Activated T-helper 1 cell treated with anti-CD3 and anti-CD28 coated beads, Interleukin-2, amount 50 U/mL, for 16 hours (primary cell): ENCODE measurements at places on chromosomes 5 and 9.

GRCh38 chr9:133845440-133845839, 107.3 kb upstream of the SARDH start:
- no peak for DNase-seq

DNA sequence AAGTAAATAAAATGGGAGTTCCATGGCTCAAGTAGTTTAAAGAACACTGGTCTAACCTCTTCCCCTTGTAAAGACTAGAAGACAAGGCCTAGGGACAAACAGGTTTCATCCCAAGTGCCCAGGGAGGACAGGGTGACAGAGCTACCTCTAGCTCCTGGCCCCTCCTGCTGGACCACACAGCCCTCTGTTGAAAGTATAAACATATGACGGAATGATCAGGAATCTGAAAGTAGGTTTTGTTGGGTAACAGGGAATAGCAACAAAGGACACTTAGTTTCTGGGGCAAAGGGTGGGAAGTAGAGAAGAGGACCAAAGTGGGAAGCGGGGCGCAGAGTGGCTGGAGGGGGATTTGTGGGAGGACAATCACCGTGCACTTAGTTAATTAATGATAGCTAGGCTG, 67.0 kb upstream of the DAB2IP start:
- DNase-seq: no peak

GRCh38 chr9:17488662-17489061, 90.2 kb upstream of the SH3GL2 start:
- DNase-seq: no peak

DNA sequence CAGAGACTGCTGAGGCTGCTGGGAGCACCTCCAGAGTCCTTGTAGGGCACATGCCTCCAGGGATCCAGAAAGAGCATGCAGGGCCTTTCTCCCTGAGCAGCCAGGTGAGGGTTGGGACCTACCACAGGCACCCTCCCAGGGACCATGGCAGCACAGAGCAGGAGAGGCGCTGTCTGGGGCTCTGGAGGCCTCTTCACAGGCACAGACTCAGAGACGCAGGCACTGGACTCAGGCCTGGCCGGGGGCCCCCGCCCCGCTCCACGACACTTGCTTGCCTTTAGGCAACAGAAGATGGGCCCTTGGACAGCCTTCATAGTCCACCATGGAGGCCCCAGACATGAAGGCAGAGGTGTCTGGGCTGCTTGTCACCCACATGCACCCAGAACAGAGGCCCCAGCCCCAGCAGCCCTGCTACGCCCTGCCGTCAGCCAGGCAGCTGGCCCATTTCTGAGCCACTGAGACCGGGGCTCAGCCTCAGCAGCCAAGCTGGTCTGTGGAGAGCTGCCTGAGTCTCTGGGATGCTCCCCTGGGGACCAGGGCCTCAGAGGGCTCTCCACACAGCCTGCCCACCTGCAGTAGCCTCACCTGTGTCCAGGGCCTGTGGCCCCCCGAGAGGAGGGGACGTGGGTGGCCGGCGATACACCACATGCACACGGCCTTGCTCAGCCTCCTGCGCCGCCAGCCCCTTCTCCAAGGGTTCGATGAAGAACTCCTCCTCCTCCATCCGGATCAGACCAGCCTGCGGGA, 72.8 kb downstream of the ADAMTS2 start:
- DNase-seq: no peak

DNA sequence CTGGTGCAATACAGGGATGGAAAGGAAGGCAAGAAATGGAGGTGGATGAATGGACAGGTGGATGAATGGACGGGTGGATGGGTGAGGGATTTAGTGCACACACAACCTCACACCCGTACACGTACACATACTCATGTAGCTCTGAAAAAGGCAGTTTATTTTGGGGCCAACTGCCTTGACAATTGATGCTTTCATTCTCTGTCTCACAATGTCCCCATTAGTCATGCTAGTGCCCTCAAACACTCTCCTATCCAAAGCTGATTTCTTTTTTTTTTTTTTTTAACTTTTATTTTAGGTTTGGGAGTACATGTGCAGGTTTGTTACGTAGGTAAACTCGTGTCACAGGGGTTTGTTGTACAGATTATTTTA, 495.0 kb downstream of the DMAC1 start:
- no peak for DNase-seq

DNA sequence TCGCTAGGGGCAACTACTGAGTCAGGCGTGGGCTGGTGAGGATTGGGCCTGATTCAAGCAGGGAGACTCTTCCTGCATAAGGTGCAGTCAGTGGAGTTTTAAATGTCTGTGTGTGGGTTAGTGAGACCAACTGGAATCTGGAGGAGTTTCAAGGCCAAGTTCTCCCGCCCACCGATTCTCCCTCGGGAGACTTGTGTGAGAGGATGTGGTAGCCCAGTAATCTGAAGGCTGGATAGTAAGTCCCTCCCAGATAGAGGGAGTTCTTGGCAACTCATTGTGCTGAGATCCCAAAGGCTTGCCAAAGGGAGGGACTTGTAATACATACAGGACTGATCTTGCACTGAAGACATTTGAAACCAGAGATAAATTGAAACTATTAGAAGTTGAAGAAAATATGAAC, 51.8 kb downstream of the WDR36 start:
- DNase-seq: no peak

DNA sequence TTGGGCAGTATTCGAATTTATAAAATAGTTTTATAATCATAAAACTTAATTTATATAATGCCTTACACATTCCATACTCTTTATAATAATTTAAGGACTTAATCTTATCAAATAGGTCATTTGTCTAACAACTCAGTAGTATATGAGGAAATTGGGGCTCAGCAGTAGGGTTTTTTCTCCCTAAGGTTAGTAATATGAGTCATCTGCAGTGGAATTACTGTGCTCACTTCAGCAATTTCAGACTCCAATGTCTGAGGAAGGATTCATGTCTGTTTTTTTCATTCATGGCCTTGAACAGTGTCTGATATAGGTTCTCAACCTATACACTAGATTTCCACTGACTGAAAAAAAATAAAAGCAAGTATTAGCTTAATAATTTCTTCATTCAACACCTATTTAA, 7.4 kb downstream of the DMRTA1 start:
- no peak for DNase-seq

DNA sequence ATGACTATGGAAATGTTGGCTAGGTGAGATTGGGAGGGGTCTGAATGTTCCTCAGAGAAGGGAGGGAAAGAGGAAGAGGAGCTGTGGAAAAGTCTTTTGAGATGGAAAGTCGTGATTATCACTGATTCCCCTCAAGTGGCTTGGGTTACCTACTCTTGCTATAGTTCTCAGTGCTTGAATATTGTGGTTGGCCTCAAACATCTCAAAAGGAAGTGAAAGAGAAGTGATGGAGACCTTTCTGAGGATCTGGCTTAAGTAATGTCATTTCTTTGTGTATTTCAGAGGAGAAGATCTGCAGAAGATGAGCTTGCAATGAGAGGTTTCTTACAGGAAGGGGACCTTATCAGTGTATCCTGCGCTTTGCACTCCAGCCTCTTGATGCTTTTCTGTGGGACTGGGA, 5.5 kb downstream of the EXOSC2 start:
- no peak for DNase-seq

DNA sequence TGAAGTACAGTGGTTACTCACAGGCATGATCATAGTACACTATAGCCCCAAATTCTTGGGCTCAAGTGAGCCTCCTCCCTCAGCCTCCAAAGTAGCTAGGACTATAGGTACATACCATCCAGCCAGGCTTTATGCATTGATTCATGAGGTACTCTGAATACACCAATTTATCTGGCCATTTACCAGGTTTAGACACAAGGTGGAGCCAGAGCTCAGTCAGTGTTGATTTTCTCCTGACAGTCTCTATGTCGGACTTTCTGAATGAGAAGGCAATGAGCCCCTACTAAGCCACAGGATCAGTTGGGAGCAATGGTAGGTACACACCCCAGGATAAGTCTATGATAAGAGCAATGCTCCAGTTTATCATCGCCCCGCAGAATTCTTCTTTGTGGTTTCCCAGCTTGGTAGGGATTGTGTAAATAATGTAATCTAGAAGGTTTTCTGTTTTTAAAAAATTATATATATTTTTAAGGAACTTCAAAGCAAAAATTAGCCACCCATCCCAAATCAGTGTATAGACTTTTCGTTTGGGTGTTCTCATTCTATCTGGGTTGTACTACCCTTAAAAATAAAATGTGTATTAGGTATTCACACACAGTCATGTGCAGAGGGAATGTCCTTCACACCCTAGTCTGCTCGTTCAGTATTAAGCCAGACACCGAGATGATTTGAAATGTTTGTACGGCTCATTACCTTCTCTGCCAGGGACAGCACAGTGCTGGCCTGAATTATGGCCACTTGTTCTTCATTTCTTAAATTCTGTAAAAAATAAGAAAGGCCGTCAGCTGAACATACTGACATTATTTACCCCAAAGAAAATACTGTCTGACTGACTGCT, 118.4 kb upstream of the DPYSL3 start:
- no peak for DNase-seq

GRCh38 chr5:81852291-81853029, 101.6 kb upstream of the SSBP2 start:
- no peak for DNase-seq

- no peak for DNase-seq
These were observed 22.1 kb upstream of the TMEM174 start for GRCh38 chr5:73150876-73151275.

DNA sequence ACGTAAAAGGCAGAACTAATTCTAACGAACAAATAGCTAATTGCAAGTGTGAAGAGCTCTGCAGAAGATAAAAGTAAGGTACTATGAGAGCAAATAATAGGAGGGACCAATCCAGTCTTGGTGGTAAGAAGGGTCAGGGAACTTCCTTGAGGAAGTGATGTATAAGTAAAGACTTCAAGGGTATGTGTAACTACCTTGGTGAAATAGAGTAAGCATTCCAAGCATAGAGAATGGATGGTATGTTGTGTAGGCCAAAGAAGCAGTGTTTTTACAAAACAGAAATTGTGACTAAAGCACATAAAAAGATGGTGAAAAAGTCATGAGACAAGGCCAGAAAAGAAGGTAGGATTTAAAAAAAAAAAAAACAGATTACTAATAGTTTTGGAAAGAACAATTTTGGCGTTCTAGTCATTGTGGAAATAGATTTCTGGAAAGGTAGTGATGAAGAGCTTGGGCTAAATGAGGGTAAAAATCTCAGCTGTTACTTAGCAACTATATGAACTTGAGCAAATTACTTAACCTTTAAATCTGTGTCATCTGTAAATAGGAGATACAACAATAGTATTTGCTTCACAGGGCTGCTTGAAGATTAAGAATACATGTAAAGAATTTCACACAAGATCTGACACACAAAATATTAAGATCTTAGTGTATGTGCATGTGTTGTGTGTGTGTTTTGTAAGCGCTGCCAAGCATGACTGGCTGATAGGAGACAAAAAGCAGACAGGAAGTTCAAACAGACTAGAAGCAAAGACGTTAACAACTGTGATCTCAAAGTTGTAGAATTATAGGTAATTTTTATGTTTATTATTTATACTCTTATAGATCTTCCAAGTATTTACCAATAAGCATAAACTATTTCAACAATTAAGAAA, 73.5 kb downstream of the NR6A1 start:
- DNase-seq: no peak

DNA sequence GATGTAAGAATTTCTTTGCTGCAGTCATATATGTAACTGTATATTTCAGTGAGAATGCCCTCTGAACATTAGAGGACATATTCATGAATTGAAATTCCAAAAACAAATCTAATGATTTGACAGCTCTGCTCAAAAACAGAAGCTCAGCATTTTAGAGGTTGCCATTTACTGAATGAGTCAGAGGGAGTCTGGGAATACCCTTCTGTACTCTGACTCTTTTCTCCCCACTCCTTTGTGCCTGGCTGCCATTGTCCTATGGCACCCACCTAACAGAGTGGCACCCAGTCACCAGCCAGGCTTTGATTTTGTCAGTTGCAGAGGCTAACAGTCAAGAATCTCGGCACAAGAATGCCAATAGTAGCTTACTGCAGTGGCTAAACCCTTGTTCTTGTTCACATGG, 133.6 kb downstream of the ATG10 start:
- DNase-seq: no peak

GRCh38 chr9:130487500-130487899, 42.7 kb downstream of the ASS1 start:
- no peak for DNase-seq

DNA sequence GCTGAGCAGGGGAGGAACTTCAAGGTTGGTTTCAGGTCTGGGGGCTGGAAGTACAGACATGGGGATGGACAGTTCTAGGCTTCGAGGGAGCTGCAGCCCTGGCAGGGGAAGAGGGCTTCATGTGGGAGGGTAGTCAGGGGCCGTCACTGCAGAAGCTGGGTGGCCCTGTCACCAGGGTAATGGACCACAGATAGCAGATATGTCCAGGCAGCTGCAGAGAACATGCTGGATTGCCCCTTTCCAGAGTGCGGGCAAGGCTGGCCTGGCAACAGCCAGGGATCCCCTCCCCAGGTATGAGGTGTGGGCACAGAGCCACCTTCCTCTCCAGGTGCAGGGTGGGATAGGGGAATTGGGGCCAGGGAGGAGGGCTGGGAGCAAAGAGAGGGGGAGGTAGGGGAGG, 206.5 kb downstream of the GADD45G start:
- no peak for DNase-seq

- no peak for DNase-seq
These were observed 109.1 kb downstream of the SUSD1 start for GRCh38 chr9:112065806-112066606.

- DNase-seq: no peak
These were observed 125.9 kb downstream of the ROR2 start for GRCh38 chr9:91824151-91824550.

- DNase-seq: no peak
These were observed 26.9 kb upstream of the RAPGEF6 start for GRCh38 chr5:131661933-131662332.

DNA sequence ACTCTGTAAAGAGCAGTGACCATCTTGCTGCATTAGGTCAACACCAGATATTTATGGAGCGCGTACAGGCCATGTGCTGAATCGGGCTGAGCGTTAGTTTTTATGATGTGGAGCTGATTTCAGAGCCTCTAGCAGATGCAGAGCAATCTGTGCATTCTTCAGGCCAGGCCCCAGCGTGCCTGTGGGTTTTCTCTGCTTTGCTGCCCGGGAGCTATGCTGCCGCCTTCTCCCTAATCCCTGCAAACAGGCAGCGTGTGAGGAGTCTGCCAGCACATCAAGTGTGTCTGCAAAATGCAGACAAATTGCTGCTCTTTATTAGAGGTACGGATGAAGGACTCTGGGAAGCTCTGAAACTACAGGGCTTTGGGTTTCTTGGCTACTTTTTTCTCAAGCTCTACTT, 170.0 kb downstream of the NTRK2 start:
- no peak for DNase-seq

GRCh38 chr9:109755040-109755439, 25.0 kb upstream of the PALM2AKAP2 start:
- DNase-seq: no peak

DNA sequence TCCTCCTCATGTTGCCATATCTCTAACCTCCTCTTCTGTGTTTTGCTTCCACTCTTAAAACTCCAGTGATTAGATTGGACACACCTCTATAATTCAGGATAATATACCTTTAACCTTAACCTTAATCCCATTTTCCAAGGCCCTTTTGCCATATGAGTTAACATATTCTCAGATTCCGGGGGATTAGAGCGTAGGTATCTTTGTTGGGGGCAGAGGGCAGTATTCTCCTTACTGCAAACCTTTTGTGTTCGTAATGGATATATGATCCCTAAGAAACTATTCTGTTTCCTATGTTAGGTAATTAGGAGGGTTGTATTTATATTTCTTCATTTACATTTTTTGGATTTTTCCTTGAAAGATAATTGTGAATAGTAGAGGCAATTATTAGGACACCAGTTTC, 99.5 kb downstream of the VPS13A start:
- no peak for DNase-seq

- DNase-seq: no peak
These were observed 264.0 kb upstream of the KIF2A start for GRCh38 chr5:62042007-62042406.
